ENCODE measurements at places on chromosomes 4 and X.
A peak's percentile ranks its signal among the peaks of the same experiment; 100 is the strongest.

- DNase-seq: no peak
Measured at GRCh38 chr4:54185866-54186265, 43.2 kb upstream of the PDGFRA start.

DNA sequence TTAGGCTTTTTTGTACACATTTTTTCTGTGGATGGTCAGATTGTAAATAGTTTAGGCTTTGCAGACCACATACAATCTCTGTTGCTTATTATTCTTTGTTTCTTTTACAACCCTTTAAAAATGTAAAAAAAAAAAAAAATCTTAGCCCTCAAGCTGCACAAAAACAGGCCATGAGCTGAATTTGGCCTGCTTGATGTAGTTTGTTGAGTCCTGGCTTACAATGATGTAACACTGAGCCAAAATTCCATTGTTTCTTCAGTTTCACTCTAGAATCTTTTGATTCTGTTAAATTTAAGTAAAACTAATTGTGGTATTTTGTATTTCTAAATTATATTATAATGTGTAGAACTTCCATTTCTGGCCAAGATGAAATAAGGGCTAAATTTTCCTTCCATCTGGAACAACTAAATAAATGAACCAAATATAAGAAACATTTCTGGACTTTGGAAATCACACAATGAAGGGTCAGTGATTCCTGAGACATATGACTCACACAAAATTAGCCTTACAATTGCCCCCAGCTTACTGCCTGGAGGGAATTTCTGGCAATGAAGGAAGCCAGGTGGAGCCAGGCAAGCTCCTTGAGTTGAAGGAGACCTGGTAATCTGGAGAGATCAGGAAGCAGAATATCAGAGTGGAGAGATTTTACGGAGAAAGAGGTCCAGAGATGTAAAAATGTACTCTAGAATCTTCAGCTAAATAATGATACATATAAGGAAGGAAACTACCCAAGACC, 29.8 kb downstream of the IQCM start:
- no peak for DNase-seq

GRCh38 chr4:86398187-86398586, 38.3 kb upstream of the MAPK10 start:
- DNase-seq: no peak

DNA sequence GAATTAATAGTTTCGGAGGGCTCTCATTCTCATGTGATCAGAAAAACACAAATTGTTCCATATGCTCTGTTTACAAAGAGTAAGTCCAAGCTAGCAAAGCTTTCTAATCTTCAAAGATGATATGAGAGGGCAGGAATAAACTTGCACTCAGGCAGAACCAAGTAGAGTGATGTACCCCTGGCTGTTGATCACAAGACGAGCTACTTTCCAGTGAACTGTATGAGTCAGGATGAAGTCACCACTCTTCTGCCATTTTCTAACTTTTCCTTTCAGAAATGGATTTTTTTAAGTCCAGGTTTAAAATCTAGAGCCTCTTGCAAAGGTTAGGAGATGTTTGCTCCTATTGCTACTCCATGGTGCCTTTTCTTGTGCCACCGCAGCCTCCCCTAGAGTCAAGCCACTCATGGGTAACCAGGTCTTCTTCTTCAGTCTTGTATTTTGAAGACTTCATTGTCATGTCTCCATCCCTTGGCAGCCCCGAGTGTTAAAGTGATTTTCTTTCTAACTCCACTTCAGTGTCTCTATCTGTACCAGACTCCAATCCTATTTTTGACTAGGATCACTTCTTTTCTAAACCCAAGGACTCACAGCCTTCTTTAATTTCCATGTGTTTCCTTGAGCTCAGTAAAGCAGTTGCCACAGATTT, 171.9 kb upstream of the GALNT7 start:
- peak; percentile 10 for DNase-seq

DNA sequence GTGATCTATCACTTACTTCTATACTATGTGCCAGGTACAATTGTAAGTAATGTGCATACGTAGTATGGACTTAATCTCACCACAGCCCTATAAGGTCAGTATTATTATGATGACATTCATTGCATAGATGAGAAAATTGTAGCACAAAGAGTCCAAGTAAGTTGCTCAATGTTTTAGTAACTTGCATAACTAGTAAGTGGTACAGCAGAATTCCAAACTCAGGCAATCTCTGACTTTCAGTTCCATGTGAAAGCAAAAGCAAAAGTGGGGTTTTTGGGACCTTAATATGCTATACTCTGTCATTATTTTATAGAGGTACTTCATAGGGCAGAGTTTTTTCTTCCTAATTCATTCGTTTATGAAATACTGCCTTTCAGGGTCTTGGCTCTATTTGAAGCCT, 188.8 kb upstream of the VEGFC start:
- DNase-seq: no peak

DNA sequence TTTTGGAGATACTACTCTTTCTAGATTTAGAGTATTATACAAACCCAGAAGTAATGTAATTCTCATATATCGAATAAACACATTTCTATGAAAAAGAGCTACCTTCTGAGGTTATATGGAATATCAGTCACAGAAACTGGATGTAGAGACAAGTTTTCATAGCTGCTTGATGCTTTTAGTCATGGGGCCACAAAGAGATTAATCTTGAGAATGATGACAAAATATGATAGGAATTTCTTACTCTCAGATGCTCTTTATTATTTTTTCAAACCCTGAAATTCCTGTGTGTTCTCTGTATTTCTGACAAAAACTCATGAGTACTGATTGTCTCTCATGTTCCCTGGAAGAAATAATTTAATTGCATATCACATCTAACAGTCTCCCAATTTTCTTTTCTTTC, 662.5 kb downstream of the RAPGEF2 start:
- DNase-seq: no peak

- no peak for DNase-seq
Measured at GRCh38 chrX:21998037-21998436, 34.1 kb upstream of the PHEX start.

All from H54 (cell line).